ENCODE measurements at places on chromosomes 7 and 10.

DNA sequence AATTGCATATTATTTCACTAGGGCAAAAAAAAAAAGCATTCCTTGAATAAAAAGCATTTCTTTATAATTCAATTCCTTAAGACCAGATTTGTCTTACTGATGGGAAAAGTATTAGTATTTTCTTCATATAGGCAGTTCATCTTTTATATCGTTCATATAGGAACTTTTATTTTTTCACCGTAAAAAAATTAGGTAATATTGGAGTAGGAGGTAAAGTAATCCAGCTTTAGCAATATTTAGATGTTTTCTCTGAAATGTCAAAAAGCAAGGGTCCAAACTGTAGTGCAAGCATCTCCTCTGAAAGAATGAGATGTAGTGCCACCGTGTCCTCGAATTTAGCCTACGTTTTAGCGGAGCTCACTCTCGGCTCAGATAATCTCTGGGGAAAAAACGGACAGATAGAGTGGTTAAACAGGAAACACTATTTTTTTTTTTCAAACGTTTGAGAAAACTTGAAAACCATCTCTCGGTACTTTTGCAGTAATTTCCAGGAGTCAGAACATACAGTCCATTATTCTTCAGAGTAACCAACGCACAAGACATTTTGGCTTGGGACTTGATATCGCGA is 5.5 kb upstream of the SPAG6 start:
- DNase-seq = no peak

GRCh38 chr7:46169384-46169755 is 248.3 kb upstream of the IGFBP3 start:
- DNase-seq = no peak

- DNase-seq = peak; percentile 27
Measured at GRCh38 chr10:42992156-42992956, 84.5 kb upstream of the RET start.

GRCh38 chr7:28813243-28813962 is 144.7 kb downstream of the TRIL start:
- no peak for DNase-seq

DNA sequence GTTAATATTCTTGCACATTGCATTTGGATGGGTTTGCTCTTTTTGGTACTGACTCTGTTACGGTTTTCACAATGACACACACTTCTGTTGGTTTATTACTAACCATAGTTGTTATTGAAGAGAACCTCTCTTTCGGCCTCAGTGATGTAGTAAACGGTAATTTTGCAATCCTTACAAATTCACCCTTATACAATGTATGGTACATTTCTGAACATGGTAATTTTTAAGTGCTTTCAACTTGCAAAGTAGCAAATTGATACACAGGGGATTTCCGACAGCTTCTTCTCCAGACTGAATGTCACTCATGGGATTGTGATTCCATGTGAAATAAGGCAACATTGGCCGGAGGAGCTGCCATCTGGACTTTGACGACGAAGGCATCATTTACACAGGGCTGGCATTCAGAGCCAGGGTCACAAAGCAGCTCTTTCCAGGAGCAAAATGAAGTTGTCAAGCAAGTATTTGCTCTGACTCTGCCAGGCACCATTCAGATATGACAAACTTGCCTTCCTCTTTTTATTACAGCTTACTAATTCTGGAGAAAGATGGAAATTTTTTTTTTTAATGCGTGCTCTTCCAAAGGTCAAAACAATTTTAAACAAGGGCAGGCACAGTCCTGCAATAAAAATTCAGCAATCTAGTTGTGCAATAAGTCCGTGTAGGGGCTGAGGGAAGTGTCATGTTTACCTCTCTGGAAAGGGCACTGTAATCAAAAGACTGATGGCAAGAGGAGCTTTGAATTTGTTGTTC is 711.5 kb upstream of the C7orf33 start:
- DNase-seq = no peak

- no peak for DNase-seq
Measured at GRCh38 chr7:73685311-73685710, 1.9 kb downstream of the BUD23 start.

- DNase-seq = peak; percentile 29
Measured at GRCh38 chr10:114313139-114313538, 74.1 kb downstream of the VWA2 start.

- no peak for DNase-seq
Measured at GRCh38 chr7:82548141-82548688, 104.6 kb upstream of the CACNA2D1 start.

GRCh38 chr10:10609379-10609955 is 408.2 kb upstream of the CELF2 start:
- no peak for DNase-seq

DNA sequence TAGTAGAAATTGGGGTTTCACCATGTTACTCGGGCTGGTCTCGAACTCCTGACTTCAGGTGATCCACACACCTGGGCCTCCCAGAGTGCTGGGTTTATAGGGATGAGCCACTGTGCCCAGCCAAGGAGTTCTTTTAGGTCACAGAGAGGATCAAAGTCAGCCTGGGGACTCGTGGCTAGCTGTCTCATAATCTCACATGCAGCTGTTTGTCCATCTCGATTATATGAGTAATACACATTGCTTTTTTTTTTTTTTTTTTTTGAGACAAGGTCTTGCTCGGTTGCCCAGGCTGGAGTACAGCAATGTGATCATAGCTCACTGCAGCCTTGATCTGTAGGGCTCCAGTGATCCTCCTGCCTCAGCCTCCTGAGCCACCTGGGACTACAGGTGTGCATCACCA is 2.2 kb downstream of the IFT22 start:
- DNase-seq = no peak

- no peak for DNase-seq
Measured at GRCh38 chr10:74728225-74728624, 98.2 kb upstream of the KAT6B start.

DNA sequence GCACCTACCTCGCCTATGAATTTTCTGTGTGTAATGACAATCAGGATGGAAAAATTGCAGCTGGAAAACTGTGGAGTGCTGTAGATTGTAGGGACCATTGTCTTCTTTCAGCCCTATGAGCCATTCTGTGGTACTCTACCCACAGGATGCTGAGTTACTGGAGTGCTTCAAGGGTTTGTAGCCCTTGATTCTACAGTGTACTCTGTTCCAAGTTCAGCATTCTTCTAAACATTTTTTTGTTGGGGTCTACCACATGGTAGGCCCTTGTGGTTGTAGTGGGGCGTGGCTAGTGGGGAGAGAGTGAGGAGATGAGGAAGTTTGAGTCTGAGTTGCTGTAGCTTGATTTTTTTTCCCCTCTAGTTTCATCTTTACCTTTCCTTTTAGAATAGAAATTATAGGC is 33.5 kb downstream of the REEP3 start:
- DNase-seq = no peak

- DNase-seq = no peak
Measured at GRCh38 chr10:34956756-34957155, 133.4 kb downstream of the CUL2 start.

DNA sequence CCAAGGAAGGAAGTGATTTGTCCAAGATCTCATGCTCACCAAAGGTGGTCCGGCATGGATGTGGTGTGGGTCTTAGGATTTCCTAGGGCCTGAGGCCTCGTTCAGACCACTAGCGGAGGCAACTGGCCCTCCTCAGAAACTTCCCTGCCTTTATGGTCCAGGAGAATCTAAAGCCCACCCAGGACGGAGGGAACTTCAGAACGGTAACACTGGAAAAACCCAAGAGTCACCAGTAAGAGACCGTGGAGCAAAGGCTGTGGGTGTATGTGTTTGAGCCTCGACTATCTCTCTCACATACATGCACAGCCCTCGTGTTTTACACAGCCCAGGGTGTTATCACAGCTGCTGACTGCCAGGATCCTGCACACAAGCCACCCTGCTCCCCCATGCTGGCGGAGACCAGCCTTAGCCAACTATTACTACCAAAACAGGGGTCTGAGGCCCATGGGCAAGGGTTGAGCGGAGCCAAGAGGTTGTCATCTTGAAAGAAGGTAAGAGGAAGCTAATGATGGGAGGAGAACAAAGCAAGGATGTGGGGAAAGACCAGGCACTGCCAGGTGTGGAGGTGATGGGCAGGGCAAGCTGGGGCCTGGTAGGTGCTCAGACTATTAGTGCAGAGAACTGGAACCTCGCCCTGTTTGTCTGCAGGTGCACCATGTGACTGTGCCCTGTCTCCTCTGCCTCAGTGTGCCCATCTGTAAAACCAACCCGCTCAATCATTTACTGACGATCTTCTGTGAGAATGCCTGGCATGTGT is 170.2 kb upstream of the ZMIZ1 start:
- DNase-seq = no peak

- DNase-seq = no peak
Measured at GRCh38 chr7:8963722-8964121, 530.3 kb downstream of the NXPH1 start.
